ENCODE measurements at places on chromosomes 16 and 17.

GRCh38 chr17:49217651-49218413, 7.3 kb downstream of the ABI3 start:
- DNase-seq: peak; percentile 88

- no peak for DNase-seq
Observed at GRCh38 chr16:66382171-66382965, 15.9 kb downstream of the CDH5 start.

DNA sequence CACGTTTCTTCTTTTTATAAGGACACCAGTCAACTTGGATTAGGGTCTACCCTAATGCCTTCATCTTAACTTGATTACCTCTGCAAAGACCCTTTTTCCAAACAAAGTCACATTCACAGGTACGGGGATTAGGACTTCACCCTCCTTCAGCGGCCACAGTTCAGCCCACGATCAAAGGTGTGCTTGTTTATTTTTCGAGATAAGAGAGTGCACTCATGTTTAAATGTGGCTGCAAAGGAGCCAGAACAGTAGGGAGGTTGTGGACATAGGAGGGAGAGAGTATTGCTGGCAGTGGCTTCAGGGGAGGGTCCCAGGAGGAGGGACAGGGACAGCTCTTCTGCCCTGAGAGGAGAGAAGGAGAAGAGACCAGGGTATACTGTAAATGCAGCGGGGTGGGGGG, 46.7 kb downstream of the MGAT5B start:
- no peak for DNase-seq

DNA sequence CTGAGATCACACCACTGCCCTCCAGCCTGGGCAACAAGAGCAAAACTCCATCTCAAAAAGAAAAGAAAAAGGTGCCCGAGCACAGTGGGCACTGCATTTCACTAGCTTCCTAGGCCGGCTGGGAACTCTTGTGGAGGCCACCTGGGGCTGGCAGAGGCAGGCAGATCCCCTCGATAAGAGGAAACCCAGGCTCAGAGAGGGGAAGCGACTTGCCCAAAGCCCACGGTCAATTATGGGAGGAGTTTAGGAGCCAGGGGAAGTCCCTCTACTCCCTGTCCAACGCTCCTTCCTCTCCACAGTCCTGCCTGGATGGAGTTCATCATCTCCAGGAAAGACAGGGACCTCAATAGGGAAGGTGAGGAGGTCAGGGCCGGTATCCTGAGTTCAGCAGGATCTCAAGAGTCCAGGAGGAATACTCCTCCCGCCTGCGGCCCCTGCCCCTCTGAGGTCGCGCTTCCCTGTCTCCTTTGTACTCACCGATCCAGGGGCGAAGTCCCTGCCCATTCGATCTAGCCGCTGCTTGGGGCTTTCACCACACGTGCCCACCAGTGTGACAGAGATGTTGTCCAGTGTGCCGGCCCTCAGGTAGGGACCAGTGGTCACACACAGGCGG, 841 bp downstream of the ALOXE3 start:
- DNase-seq: no peak

- DNase-seq: no peak
Observed at GRCh38 chr17:51869387-51869786, 289.1 kb downstream of the CA10 start.

- DNase-seq: no peak
Observed at GRCh38 chr17:2929881-2930533, 133.4 kb downstream of the OR1D5 start.

- no peak for DNase-seq
Observed at GRCh38 chr17:79132271-79133064, 57.8 kb downstream of the ENGASE start.

- no peak for DNase-seq
Observed at GRCh38 chr17:5499476-5500231, 13.3 kb downstream of the MIS12 start.

GRCh38 chr16:27907457-27907972, 156.0 kb downstream of the GSG1L start:
- DNase-seq: no peak

DNA sequence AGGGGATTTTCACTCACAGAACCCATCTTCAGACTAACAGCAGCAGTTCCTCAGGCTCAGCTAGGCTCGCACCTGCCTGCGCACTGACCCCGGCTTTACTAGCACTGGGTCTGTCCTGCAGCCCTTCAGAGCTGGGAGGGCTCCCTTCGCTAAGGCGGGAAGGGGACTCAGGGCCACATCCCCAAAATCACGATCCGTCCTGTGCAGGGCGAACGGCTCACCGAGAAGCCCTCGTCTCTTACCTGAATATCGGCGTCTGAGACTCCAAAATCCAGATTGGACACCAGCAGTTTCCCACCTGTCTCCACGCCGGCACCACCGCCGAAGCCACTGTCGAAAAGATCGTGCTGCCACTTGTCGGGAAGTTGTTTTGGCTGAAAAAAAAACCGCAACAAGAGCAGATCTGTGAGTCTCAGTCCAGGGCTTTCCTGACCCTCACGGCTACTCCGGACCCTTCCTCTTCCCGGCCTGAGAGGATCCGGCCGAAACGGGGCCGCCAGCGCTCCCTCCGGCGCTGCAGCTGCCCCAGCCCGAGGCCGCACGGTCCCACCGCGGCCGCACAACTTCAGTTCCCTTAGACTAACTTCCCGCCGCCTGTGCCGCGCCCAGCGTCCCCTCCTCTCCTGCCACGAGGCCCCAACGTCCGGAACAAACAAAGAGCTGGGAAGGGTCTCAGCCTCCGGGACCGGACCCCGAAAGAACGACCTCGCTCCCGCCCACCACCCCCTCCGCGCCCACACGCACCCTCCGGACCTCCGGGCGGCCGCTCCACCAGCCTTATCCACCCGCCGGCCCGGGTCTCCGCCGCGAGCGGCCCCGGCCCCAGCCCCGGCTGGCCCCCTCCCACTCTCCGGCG, 711 bp downstream of the ALYREF start:
- DNase-seq: no peak

DNA sequence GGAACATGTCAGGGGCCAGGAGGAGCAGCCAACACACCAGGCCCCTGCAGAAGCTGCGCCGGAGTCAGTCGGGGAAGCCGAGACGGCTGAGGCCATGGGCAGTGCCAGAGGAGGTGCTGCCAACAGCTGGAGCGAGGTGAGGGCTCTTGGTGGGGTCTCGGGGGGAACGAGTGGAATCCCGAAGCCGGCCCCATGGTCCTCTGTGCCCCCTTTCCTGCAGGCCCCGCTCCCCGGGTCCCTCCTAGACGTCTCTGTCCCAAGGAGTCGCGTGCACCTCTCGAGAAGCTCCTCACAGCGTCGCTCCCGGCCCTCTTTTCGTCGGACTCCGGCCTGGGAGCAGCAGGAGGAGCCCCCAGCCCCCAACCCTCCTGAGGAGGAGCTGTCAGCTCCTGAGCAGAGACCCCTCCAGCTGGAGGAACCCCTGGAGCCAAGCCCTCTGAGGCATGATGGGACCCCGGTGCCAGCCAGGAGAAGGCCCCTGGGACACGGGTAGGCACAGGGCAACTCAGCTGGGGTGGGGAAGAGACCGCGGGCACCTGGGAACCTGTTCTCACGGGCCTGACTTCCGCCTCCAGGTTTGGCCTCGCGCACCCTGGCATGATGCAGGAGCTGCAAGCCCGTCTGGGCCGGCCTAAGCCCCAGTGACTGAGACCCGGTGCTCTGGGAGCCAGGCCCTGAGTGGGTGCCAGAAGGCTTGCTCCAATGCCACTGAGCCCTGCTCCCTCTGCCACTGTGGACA, 3.6 kb downstream of the APOBR start:
- no peak for DNase-seq

DNA sequence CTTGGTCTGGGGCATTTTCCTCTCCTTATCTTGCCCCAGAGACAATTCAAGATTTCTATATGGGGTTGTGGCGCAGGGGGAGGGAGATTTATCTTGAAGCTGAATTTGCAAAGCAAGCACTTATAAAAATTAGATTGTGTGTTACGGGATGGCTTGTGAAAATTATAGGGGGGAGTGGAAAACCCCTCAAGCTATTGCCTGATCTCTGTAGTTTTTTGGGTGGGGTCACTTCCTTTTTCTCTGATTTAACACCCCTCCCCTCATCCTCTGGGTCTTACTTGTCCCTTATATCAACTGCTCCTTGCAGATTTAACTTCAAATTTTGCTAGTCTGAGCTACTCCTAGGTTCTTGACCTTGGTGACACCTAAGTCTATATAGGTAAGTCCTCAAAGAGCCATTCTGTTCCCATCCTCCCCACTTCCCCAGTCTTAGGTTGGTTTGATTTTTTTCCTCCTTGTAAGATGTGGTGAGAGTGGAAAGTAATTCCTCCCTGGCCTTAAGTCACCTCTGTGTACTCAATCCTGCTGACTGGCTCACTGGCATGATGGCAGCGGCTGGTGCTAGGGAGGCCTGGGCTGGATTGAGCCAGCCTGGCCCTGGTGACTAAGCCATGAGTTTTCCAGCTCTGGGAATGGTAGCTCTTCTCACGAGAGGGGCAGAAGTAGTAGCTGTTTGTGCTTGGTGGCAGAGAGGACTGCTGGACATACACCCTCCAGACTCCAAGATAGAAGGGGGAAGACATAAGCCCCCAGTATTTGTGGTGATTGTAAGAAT, 2.3 kb downstream of the ARL4D start:
- DNase-seq: no peak

- no peak for DNase-seq
Observed at GRCh38 chr17:29621751-29622194, 939 bp downstream of the CORO6 start.

GRCh38 chr17:65064452-65065019, 8.0 kb upstream of the GNA13 start:
- DNase-seq: no peak

GRCh38 chr16:24552705-24553246, 13.4 kb downstream of the RBBP6 start:
- no peak for DNase-seq

DNA sequence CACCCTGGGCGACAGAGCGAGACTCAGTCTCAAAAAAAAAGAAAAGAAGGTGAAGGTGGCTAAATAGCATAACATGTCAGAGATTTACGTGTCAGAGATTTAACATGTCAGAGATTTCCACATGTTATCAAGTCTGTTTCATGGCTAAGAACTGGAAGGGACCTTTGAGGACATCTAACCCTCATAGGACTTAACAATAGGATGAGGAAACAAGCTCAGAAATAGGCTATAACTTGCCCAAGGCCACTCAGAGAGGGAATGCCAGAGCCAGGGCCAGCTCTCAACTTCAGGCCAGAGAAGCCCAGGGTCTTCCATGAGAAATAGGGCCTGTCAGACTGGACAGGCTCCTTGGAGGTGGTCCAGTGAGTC, 26.8 kb upstream of the ZNF629 start:
- DNase-seq: no peak

GRCh38 chr16:28983644-28984043, 1.2 kb upstream of the LAT start:
- no peak for DNase-seq

DNA sequence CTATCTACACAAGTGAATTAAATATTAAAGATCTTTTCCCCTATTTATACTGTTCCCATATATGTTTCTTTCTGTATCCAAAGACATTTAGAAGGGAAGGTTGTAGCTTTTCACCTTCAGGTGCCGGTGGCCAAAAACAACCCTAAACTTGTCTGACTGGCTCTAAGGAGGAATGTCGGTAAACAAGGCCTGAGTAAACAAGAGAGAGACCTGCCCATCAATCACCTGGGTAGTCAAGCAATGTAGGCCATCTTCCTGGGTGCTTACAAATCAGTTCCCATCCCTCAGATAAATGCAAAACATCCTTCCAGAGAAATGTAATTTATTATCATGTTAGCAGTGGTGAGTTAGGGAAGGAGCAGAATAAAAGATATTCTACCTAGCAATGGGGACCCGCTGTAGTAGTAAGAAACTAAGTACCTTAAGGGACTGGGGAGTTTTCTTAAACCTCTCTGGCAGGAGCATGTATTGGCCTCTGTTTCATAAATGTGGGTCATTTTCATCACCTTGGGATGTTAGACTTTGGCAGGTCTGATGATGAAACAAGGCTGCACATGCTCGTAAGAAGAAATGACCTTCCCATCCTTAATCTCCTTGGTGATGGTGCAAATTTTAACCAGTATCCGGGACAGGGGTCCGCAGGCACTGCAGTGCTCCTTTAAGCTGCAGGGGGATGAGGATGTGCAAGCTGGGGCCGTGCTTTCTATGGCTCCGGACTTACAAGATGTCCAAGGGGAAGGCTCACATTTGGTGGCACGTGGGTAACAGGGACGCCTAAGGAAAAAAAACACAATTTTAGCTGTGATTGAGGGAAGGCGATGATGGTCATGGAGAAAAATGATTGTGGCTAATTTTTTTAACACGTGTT, 8.4 kb downstream of the KRT39 start:
- DNase-seq: no peak

GRCh38 chr16:78645657-78646056, 546.2 kb downstream of the WWOX start:
- no peak for DNase-seq

DNA sequence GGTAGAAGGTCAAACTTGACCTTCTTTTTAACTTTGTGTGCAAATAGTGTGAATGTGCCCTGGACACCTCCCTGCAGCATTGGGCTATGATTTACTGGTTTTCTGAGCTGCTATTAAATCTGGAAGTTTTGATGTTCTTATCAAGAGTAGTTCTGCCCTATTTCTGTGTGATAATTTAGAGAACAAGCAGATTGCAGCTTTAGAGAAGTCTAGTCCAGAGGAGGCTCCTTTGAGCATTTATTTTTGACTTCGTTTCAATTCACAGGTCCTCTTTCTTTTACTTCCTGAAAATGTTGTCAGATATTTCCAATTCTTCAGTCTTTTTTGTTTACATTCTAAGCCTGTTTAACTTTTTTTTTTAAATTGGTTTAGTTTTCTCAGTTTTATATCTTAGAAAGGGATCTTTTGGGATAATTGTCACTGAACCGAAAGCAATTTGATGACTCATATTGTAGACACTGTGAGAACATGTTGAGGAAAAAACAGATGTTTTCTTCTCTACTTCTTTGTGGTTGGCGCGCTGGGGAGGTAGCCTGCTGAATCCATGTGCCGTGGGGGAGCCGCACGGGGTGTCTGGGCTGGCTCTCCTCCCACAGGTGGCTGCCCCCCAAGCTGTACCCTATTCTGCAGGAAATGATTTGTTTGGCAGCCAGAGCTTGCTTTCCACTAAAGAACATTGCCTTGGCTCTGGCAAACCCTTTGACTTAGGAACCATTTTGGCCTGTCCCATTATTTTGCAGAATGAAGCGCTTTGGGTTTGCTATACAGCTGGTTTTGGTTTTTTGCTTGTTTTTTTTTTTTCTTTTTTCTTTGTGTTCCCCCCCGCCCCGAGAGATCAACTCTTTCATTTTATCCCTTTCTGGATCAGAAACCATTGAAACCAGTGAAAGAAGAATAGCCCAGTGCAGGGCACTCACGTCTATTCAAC, 53.4 kb downstream of the MFSD11 start:
- DNase-seq: peak; percentile 21

- no peak for DNase-seq
Observed at GRCh38 chr16:85246473-85246872, 134.2 kb upstream of the CIBAR2 start.

GRCh38 chr17:4720787-4721186, 10.4 kb downstream of the ARRB2 start:
- no peak for DNase-seq

- DNase-seq: no peak
Observed at GRCh38 chr16:30000735-30001631, 4.9 kb downstream of the INO80E start.

- DNase-seq: no peak
Observed at GRCh38 chr17:1473170-1473569, 17.1 kb upstream of the CRK start.

Measured in CD4-positive, alpha-beta T cell treated with Interleukin-15 for 1 hour (primary cell).